ENCODE measurements at places on chromosomes 13 and 19.

- DNase-seq, result no peak
Measured at GRCh38 chr13:102643656-102644055, 46.9 kb downstream of the TPP2 start.

GRCh38 chr19:12994701-12995595 lies at the start of gene NFIX:
TSS of gene NFIX (plus strand) at chr19:12995475. CDS start at chr19:12995838, 363 bp downstream.
- DNase-seq, result peak; percentile 86

DNA sequence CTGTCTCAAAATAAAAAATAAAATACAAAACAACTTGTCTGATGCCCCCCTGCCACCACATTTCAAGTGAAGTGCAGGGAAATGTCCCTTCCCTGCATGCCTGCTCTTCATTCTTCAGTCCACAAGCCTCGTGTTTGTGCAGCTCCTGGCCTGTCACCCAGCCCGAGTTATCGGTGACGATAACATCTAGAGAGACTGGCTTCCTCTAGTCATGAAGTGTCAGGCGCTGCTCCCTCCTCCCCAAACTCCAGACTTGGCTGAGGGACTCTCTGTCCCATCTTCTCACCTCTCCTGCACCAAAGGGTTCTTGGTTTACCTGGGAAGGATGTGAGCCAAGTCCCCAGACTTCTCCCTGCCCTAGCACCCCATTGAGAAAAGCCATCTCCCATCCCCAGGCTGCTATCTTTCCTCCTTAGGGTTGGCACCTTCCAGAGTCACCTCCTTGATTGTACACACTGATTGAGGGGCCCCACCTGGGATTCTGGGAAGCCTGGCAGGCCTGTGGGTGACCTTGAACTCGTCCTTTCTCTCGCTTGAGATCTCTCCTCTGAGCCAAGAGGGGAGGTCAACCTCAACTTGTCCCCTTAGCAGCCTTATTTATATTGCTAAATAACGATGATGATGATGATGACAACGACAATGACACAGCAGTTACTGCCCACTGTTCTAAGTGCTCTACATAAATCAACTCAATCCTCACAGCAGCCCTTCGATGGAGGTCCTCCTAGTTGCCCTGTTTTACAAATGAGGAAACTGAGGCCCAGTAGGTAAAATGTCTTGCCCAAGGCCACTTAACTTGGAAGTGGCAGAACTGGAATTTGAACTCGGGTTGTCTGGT lies 13.1 kb upstream of the PLAUR start:
- no peak for DNase-seq

- DNase-seq, result no peak
Measured at GRCh38 chr19:29552454-29553280, 26.9 kb downstream of the VSTM2B start.

DNA sequence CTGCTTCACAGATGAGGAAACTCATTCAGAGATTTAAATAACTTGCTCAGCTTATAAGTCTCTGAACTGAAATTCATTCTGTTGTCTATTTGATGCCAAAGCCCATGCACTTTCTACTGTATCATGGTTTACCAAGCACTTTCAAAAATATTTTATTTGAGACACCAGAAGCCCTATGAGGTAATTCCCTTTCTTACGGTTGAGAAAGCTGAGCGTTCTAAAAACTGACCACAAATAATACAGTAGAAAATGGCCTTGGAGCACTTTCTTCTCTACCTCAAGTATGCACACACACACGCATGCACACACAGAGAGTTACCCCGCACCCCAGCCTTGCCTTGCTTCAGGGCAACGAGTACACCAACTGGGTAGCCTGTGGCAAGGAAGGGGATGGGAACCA lies 228.5 kb downstream of the RFC3 start:
- no peak for DNase-seq

DNA sequence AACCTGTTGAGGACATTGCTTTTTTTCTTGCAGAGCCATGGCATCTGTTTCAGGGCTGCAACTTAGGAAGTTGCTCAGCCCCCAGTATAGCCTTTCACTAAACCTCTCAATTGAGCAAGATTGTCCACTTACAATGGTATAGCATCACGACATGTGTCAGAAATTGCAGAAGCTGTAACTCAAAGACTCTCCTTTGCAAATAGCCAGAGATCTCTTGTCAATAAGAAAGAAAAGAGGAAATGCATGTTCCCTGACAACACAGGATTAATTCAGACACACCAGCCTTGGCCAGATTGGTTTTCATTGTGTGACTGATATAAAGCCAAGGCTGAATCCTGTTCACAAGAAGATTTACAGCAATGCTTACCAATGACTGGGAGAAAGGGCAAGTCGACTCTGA lies 38.7 kb upstream of the CYSLTR2 start:
- DNase-seq, result no peak

GRCh38 chr13:57631596-57632275 lies at the start of gene PCDH17:
TSS of gene PCDH17 (plus strand) at chr13:57631744. CDS start at chr13:57632547, 803 bp downstream.
- DNase-seq, result peak; percentile 79

GRCh38 chr13:47033216-47033615 lies 136.4 kb upstream of the HTR2A start:
- no peak for DNase-seq

DNA sequence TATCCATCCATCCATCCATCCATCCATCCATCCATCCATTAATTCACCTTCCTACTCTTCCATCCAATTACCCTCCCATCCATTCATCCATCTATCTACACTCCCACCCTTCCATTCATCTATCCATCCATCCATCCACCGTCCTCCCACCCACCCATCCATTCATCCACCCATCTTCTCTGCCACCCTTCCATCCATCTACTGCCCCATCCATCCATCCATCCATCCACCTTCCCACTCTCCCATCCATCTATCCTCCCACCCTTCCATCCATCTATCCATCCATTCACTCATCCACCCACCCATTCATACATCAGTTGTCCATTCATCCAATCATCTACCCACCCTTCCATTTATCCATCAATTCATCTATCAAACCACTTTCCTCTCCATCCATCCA lies 54.3 kb downstream of the NWD1 start:
- no peak for DNase-seq

- peak; percentile 99 for DNase-seq
Measured at GRCh38 chr19:47130589-47131227, at the start of gene SAE1. TSS of gene SAE1 (plus strand) at chr19:47130835. CDS start at chr19:47130931, 96 bp downstream.

GRCh38 chr13:96342286-96342685 lies 252.4 kb downstream of the HS6ST3 start:
- DNase-seq, result no peak

GRCh38 chr19:58052256-58052655 lies 6.8 kb upstream of the ZNF135 start:
- DNase-seq, result no peak

- DNase-seq, result no peak
Measured at GRCh38 chr19:55689411-55690108, 14.5 kb downstream of the EPN1 start.

DNA sequence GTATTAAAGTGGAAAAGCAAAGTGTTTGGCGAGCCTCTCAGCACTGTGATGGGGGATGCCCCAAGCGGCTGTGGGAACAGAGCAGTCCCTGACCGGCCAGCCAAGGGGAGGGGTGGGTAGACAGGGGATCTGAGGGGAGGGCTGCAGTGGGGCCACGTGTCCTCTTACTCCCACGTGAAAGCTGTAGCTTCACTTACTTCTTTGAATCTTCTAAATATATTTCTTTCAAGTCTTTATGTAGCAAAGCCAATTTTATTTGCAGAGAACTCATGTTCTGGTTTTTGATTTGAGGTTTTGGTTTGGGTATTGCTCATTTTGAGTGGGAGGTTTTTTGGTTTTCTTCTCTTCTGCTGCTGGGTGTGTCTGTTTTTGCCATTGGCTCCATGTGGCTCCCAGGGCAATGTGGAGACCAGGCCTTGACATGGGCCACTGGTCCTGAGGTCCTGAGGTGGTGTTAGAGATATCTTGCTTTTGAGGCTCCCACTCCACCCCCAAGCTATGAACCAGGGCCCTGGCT lies 17.7 kb upstream of the OVOL3 start:
- no peak for DNase-seq

DNA sequence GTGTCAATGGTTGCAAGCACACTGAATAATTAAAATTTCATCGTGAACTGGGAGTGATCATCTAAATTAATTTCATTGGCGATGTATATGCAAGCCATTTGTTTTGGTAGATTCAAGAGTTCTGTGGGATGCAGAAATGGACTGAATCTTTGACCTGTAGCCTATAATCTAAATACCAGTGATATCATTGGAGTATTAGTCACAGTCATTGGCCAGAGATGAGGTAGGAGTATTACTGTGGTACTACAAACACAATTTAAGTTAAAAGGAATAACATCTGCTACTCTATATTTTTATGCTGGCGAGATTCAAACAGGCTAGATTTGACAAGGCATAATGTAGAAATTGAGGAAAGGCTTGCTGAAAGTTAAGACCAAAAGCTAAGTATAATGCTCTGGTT lies 14.0 kb downstream of the FRY start:
- no peak for DNase-seq

- DNase-seq, result no peak
Measured at GRCh38 chr19:9046694-9047093, 36.5 kb upstream of the MUC16 start.

All from right forelimb (tissue), 1 donor.